GM23338 (cell line): ENCODE measurements at places on chromosomes 7 and 10.
A peak's percentile ranks its signal among the peaks of the same experiment; 100 is the strongest.

GRCh38 chr7:86664486-86664885, 20.8 kb downstream of the GRM3 start:
- no peaks in the 10 kb centered on the region for H3K36me3 ChIP-seq
- H3K27ac ChIP-seq, result no peak overlapping the region
- H3K27me3 ChIP-seq, result no peaks in the 10 kb centered on the region
- H3K4me1 ChIP-seq, result peaks cover 19% of the 10 kb centered on the region

- peaks cover 13% of the 10 kb centered on the region; the same call in 1 of the 2 replicates for H3K4me1 ChIP-seq
- no peaks in the 10 kb centered on the region for H3K36me3 ChIP-seq
- DNase-seq, result no peak
- H3K4me3 ChIP-seq, result no peak overlapping the region
- no peak overlapping the region for H3K27ac ChIP-seq
- H3K27me3 ChIP-seq, result no peaks in the 10 kb centered on the region
Observed at GRCh38 chr7:151565541-151565940, 45.8 kb upstream of the RHEB start.

GRCh38 chr10:121754666-121755065, 156.4 kb upstream of the FGFR2 start:
- DNase-seq, result no peak
- H3K27me3 ChIP-seq, result no peaks in the 10 kb centered on the region

DNA sequence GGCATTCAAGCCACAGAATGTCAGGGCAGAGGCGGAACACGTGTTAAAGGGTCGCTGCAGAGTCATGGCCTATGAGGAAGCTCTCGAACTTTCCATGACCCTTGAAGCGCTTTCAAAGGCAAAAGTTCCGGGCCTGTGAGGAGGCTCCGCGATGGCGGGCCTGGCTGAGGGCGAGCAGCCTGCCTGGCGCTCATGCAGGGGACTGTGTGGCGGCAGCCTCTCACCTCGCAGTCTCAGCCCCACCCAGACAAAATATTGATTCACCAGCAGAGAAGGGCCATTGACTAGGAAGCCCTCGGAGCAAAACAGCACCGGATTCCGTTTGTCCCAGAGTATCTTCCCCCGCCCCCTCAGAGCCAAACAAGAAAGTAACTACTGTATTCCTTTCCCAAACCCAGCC, 12.8 kb upstream of the CNNM1 start:
- no peak overlapping the region for H3K27ac ChIP-seq
- no peaks in the 10 kb centered on the region for H3K27me3 ChIP-seq
- peak; percentile 33 for DNase-seq

GRCh38 chr10:102347236-102347828, 48.2 kb upstream of the NFKB2 start:
- no peak overlapping the region for H3K4me3 ChIP-seq
- peaks cover 8% of the 10 kb centered on the region for H3K4me1 ChIP-seq
- peak; percentile 79 for DNase-seq
- H3K27me3 ChIP-seq, result peaks cover 35% of the 10 kb centered on the region
- no peaks in the 10 kb centered on the region for H3K36me3 ChIP-seq

- no peaks in the 10 kb centered on the region for H3K27me3 ChIP-seq
- H3K27ac ChIP-seq, result peak overlapping the region; percentile 42
- DNase-seq, result peak; percentile 26
- H3K4me3 ChIP-seq, result no peak overlapping the region
Observed at GRCh38 chr10:7942859-7943258, 111.6 kb upstream of the GATA3 start.

DNA sequence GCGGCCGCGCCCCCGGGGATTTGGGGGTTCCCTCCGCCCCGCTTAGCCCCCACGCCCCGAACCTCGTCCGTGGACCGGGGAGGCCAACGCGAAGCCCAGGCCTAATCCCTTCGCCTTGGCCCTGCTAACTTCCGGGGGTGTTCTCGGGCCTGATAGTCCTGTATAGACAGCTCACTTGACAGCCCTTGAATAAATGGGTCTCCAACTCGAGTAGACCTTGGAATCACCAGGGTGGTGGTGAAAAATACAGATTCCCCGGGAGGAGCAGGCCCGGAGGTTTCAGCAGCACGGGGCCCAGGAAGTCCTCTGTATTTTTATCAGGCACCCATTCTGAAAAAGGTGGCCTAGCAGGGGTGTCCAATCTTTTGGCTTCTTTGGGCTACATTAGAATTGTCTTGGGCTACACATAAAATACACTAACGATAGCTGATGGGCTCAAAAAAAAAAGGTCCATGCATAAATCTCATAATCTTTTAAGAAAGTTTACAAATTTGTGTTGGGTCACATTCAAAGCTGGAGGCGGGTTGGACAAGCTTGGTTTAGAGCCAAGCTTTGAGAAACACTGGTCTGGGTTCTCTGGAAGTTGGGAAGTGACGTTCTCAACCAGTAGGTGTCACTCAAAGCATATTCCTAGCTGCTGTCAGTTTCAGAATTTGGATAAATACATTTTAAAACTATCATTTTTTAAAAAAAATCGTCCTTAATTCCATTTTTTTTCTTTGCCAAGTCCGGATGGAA, 221.7 kb downstream of the PHTF2 start:
- peaks cover 23% of the 10 kb centered on the region for H3K27me3 ChIP-seq
- H3K4me3 ChIP-seq, result peak overlapping the region; percentile 66
- H3K27ac ChIP-seq, result no peak overlapping the region

DNA sequence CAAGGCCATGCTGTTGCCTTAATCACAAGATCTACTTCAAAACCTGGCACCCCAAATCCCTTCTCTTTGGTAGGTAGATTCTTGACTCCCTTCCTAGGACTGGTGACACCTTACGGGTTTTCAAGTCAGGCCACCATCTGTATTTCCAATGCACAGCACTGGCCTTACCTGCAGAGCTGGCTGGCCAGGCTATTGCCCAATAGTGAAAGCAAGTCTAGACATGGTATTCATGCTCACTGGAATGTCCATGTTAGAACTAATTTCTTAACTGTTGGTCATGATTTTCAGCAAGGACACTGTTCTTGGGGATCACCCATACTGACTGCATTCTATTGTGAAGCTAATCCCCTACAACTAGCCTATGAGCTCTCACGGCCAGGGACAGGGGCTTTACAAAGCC, 313.1 kb upstream of the RNF32 start:
- H3K36me3 ChIP-seq, result no peaks in the 10 kb centered on the region
- DNase-seq, result no peak
- H3K4me3 ChIP-seq, result no peak overlapping the region
- no peaks in the 10 kb centered on the region for H3K4me1 ChIP-seq
- no peak overlapping the region for H3K27ac ChIP-seq

DNA sequence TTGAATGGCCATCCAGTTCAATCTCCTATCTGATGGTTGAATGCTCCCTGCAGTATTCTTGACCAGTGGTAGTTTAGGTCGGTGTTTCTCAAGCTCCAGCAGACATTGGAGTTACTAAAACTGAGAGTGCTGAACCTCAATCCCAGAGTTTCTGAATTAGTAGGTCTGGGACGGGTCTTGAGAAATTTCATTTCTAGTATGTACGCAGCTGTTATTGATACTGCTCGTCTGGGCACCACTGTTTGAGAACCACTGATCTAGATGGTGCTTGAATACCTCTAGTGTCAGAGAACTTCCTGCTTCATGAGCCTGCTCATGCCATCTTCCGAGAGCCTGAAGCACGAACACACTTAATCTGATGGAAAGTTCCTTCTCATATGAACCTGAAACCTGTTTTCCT, 99.4 kb upstream of the CREB5 start:
- H3K36me3 ChIP-seq, result no peaks in the 10 kb centered on the region
- no peaks in the 10 kb centered on the region for H3K27me3 ChIP-seq
- DNase-seq, result no peak
- peaks cover 4% of the 10 kb centered on the region for H3K4me1 ChIP-seq
